ENCODE measurements at places on chromosomes 1 and 21.

- DNase-seq, result no peak
Observed at GRCh38 chr21:42632336-42632751, 21.1 kb upstream of the PDE9A start.

DNA sequence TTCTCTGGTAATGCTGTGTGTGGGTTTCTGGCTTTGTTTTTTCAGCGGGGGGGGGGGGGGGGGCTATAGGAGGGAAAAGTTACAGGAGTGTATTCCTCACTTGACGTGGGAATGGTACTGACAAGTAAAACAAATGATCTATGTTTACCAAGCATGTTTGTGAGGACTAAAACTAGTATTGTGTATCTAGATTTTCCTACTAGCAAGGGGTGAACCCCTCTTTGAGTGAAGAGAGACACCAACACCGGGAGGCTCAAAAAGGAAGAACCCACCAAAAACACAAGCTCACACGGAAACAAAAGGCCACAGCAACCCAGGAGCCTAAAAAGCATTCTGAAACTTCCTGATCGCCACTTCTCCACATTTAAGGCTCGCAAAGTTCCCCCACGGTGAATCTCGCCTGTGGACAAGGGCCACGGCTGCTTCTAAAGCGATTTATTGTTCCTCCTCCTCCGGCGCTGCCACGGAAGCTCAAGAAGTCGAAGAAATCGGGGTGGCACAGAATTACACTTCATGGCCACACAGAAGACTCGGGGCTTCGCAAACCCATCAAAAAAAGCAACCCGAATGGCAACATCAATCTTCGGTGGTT lies 703 bp downstream of the PUM1 start:
- DNase-seq, result peak; percentile 36

DNA sequence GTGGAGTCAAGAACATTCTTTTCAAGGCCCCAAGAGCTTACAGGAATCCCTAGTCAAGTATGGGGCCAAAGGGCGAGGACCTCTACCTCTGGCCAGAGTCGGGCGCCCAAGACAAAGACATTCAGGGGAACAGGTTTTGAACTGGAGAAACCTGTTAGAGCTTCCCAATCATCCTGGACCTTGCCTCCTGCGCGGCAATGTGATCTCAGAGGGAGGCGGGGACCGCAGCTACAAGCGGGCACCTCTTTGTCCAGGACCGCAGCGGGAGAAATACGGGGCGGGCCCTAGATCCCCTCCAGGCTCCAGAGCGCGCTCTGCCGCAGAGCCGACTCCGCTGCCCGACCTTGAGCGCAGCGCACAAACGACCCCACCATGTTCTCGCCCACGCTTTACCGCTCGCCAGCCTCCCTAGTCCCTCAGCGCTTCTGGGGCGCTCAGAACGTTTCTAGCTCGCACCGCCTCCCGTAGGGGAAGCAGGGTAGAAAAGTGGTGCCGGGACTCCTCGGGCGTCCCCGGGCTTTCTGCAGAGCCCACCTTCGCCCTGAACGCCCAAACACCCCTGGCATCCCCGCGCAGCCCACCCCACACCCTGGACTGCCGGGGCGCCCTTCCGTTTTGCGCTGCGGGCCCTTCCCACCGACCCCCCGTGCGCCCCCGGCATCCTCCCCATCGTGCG lies 28.1 kb downstream of the RABIF start:
- DNase-seq, result peak; percentile 27

- no peak for DNase-seq
Observed at GRCh38 chr1:241156231-241156965, 200.6 kb downstream of the RGS7 start.

- DNase-seq, result no peak
Observed at GRCh38 chr1:10539411-10540043, 64.8 kb downstream of the PEX14 start.

DNA sequence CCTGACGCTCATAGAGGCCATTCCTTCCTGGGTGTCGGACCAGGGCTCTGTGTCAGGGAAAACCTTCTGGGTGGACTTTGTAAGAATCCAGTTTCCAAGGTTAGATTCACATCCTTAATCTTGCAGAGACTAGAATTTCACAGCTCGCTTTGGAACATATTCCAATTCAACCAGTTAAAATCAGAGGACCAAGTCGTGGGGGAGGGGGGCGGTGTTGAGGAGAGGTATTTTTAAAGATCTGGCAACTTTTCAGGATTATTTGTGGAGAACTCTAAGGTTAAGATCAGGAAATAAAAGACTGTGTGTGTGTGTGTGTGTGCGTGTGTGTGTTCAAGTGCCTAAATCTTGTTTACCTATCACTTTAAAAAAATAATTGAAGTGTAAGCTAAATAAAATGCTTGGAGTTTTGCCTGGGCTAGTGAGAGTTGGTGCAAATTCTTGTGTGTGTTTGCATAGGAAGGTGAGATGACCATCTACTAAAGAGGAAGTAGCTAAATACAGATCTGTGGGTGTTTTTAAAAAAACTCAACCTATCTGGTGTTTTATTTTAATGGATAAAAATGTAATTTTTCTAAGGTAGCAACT lies 21.8 kb downstream of the TENT5C start:
- DNase-seq, result no peak

- no peak for DNase-seq
Observed at GRCh38 chr1:228302086-228302485, 94.2 kb downstream of the OBSCN start.

GRCh38 chr1:177645491-177646190 lies 324.2 kb downstream of the SEC16B start:
- DNase-seq, result no peak

DNA sequence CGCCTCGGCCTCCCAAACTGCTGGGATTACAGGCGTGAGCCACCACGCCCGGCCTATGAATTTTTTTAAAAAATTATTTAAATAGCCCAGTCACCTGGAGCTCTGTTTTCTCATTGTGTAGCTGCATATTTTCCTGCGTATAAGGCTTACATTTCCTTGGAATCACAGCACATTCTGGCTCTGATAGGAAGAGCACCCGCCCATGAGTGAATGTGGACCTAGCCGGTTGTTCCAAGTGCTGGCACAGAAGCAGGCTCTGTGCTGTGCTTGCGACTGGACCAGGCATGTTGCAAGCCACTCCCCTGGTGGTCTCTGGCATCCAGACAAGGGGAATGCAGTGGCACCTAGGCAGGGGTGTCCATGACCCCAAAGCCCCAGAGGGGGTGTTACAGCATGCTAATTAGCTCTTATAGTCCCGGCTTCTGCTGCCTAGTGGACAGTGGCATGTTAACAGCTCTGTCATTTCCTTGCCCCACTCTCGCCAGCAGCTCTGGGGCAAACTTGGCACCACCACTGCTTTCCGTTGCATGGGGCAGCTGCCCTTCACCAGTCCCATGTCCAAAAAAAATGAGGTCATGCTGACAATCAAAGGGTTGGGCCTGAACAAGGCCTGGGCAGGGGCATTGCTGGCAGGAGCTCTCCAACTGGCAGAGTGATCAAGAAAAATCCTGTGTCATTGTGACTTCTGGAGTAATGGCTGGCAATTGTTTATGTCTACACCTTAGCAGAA lies 5.2 kb upstream of the VTCN1 start:
- no peak for DNase-seq

- no peak for DNase-seq
Observed at GRCh38 chr1:38344716-38345115, 298.1 kb upstream of the POU3F1 start.

DNA sequence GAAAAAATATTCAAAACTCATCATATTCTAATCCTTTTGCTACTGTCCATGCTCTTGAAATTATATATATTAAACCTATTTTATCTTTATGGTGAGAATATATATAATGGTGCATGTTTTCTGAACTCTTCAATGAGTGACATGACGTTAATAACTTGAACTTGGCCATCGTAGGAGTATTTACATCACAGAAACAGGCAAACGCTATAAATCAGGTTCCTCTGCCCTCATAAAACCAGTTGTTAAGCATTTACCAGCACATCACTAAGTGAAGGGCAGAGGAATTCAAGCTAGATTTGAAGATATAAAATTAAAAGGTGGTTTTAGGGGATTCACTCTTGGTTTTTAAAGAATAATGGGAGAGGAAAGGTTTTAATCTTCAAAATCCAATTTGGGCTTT lies 20.5 kb downstream of the NID1 start:
- no peak for DNase-seq

DNA sequence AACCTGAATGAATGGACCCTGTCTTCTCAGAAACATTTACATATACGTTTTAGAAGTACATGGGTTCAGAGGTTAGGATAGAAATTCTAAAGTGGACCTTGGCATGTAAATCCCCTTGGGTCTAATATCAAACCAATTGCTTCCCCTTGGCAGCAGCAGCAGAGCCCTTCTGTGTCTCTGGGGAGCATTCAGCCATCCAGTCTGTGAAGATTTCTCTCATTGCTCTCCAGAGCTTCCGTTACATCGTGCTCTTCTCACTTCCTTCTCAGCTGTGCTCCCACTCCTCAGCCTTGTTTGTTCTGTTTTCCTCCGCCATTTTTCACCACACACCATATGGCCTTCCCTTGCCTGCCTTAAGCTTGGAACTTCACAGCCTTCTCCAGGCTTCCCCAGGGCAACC lies 61.5 kb upstream of the ATP1B1 start:
- no peak for DNase-seq

- no peak for DNase-seq
Observed at GRCh38 chr1:28509705-28510272, 3.9 kb downstream of the RCC1 start.

GRCh38 chr1:219235903-219236481 lies 62.3 kb downstream of the LYPLAL1 start:
- DNase-seq, result no peak

GRCh38 chr1:159826441-159827101 lies at the start of gene SLAMF8:
TSS of gene SLAMF8 (plus strand) at chr1:159826873. CDS start at chr1:159826899, 26 bp downstream.
- peak; percentile 77 for DNase-seq

GRCh38 chr1:156797212-156797871 lies 19.3 kb downstream of the SH2D2A start:
- DNase-seq, result peak; percentile 77

DNA sequence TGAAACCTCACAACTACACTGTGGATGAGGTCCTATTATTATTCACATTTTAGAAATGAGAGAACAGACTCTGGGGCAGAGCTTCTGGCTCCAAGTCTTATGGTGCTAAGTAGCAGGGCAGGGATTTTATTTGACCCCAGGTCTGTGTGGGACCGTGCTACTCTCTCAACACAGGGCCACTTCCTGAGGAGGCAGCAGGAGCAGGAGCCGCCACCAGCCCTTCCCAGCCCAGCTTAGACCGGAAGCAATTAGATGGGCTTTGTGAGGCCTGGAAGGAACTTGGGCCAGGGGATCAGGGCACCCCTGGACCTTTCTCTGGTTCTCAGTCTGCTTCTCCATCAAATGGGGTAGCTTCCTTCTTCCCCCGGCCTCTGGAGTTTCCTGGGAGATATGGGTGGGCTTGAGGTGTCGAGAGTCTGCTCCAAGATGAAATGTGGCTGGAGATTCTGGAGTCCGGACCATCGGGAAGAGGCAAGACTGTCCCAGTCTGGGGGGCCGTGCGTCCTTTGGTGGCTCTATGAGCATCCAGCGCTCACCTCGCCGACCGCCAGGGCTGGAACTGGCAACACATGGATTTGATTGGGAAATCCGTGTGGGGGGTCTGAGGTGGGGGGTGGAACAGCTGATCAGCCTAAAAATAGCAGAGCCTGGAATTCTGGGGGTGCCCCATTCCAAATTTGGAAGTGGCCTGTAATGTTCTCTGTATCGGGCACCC lies 136.8 kb downstream of the FOXD2 start:
- DNase-seq, result no peak

DNA sequence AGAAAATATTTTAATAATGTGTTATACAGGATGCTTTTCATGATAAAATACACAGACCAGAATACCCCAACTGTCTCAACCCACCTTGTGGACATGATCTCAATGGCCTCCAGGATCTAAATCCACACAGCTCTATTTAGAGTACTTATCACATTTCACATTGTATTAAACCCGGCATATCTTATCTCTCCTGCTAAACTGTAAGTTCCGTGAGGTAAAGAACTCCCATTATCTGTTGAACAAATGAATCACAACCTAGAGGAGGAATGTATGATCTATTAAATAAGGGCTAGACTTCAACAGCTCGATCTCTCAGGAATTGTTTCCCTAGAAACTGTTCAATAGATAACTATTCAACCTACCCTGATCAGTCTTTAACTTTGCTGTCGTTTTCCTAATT lies 6.9 kb downstream of the ETV3 start:
- no peak for DNase-seq

DNA sequence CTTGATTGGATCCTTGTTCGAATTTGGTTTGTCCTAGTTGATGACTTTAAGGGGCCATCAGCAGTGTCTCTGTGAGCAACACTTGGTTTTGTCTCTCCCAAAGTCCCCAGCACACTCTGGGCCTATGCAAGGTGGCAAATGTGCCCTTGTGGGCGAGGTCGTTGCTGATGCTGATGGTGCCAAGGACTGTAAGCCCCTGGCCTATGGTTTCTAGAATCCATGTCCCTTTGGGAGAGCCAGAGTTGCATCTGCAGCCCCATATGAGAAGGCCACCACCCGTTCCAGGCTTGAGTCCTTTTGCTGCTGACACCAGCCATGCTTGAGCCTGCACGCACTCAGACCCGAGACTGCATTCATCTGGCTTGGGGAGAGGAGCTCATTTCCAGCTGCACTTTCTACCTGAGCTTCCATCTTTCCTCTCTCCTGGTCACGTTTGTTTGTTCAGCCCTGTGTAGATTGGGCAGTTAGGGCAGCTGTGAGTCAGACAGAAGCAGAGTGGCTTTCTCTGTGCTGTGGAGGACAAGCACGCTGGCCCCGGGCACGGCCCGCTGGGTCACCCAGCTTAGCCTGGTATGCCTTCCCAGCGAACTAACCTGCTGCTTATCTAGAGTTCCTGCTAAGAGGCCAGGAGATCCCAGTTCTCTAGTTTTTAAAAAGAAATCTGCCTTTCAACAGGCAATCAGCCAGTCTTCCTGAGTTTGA lies 52.1 kb upstream of the CSF3R start:
- no peak for DNase-seq

Measured in activated CD4-positive, alpha-beta T cell treated with anti-CD3 and anti-CD28 coated beads, Interleukin-2, amount 10 ng/mL, durations not matched to agents 7 days and 5 days (primary cell).